ENCODE measurements at places on chromosomes 7 and 10.

DNA sequence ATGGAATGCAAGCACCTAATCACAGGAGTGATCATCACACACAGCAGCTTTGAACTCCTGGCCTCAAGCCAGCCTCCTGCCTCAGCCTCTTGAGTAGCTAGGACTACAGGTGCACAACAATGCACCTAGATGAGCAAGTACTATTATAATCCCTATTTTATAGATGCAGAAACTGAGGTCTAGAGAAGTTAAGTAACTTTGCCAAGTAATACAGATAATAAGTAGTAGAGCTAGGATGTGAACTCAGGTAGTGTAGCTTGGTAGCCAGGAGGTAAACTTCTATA is 33.7 kb downstream of the DNAJC12 start:
- no peak for DNase-seq

DNA sequence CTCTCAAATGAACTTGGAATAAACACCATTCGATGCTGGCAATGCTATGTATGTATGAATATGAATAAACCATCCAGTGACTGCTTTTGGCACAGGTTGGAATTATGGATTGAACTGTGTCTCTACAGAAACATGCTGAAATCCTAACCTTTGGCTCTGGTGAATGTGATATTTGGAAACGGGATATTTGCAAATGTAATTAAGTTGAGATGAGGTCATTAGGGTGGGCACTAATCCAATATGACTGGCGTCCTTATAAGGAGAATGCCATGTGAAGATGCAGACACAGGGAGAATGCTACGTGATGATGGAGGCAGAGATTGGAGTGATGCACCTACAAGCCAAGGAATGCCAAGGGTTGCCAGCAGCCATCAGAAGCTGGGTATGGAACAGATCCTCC is 3.4 kb upstream of the ACTR3B start:
- DNase-seq, result no peak

DNA sequence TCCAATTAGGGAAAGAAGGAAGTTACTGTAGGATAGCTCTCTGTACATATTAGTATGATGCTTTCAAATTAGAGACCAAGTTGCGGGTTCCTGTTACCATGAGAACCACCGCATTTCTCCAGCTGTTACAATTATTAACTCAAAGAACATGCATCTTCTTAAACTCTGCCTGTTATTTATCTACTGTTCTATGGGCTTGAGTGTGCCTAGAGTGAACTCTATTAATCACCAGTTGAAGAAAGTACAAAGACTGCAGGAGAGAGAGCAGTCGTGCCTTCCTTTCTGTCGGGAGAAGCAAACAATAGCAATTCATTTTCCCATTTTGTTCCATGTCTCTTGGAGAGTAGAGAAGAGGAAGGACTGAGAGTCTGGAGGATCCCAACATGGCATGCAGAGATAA is 1071.2 kb downstream of the TYW1 start:
- DNase-seq, result no peak

- no peak for DNase-seq
These were observed 147.9 kb downstream of the DNAH11 start for GRCh38 chr7:21690705-21691104.

GRCh38 chr7:87188930-87189329 is 30.6 kb downstream of the TMEM243 start:
- no peak for DNase-seq

- no peak for DNase-seq
These were observed 389.6 kb downstream of the GALNT17 start for GRCh38 chr7:71521506-71521905.

- no peak for DNase-seq
These were observed 5.5 kb upstream of the ELOVL3 start for GRCh38 chr10:102220612-102221011.

GRCh38 chr7:120567204-120567603 is 290.7 kb downstream of the TSPAN12 start:
- no peak for DNase-seq

- no peak for DNase-seq
These were observed 62.7 kb upstream of the CREB5 start for GRCh38 chr7:28349637-28350036.

- no peak for DNase-seq
These were observed 421.3 kb downstream of the GFRA1 start for GRCh38 chr10:115851695-115852094.

- DNase-seq, result no peak
These were observed 69.2 kb downstream of the SEMA3E start for GRCh38 chr7:83579740-83580139.

GRCh38 chr10:59808896-59809643 is 55.8 kb upstream of the MRLN start:
- DNase-seq, result no peak

DNA sequence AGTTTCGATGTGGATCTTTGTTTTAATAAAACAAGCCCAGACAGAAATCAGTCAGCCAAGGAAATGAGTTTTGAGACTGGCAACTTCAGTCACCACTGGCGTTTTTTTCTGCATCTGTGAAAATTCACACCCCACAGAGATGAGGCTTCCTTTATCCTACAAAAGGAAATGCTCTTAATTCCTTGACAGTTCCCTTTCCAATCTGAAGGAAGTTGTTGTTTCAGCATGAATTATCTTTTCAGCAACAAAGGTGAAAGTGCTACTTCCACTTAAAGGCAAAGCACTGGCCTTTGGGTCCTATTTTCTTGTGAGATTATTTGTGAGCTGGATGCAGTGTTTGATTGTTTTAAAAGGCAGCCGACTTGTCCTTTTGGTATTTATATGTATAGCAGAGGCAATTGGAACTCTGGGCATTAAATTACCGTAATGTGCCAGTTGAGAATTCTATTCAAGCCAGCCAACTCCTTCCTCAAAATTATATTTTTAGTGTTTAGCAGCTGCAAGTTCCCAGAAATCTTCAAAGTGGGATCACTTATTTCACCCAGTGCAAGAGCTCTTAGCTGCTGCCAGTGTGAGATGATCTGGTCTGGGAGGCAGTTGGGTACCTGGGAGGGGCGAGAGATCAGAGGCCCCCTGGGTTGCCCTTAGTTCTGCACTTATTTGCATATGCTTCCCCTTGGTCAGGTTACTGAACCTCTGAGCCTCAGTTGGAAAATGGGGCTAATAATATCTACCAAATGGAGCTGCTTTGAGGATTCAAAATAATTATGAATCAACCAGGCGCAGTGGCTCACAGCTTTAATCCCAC is 427.1 kb downstream of the GALNT17 start:
- DNase-seq, result no peak

- no peak for DNase-seq
These were observed 348.8 kb downstream of the SDK1 start for GRCh38 chr7:3649678-3650440.

DNA sequence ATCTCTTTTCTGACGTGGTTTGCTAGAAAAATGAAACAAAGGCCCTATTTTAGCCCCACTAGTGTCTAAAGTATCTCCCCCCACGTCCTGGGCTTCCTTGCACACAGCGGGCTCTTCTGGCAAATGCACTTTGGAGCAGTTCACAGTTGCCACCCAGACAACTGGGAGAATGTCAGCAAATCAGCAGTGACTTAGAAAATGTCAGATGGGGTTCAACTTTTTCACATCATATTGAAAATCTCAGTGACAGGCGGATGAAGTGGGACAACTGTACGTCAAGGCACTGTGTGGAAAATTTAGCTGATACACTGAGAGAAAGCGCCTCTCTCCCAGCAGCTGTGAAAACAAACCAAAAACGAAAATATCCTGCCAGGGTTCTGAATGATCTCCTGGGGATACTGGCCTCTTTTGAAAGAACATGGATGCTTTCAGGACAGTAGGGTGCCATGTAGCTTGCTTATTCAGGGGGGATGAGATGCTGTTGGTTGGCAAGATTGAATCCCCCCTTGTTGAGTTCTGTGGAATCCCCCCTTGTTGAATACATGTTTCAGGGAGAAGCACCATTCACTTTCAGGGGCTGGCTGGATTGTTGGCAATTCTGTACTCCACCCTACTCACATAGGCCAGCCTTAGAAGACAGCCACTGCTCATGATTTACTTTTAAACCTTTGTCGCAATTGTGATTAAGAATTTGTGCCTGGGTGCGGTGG is 372.8 kb upstream of the CELF2 start:
- DNase-seq, result no peak

DNA sequence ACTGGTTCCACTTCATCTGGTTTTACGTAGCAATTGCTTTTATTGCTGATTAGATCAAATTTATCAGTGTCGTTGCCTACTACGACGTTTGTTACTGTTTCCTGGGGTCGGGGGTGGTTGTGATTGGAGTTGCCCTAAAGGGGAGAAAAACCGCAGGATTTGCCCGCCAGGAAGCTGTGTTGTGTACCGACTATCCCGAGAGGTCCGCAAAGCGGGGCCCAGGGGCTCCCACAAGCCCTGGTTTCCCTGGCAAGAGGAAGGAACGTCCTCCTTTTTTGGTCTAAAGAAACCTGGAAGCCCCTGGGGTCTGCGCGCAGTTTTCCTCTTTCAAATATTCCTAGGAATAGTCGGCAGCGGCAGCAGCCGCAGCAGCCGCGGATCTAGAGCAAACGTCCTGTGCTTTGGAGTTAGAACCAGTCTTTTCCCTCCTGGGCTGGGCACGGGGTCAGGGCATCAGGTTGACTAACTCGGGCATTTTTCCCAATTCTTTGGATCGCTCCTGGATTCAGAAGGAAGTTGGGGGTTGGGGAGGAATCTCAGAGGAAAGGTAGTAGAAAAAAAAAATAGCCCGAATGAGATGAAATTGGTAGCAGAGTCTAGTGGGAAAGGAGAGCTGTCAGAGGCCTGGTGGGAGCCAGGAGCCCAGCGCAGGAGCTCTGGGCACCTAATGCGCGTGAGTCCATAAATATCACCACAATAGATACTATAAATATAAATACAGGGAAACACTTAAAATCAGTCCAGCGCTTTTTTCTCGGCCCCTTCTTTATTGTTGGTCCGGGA is 4.6 kb downstream of the VAX1 start:
- DNase-seq, result no peak

GRCh38 chr10:36717118-36717517 is 408.3 kb upstream of the ANKRD30A start:
- DNase-seq, result no peak

- peak; percentile 96 for DNase-seq
These were observed 38.5 kb downstream of the MTURN start for GRCh38 chr7:30173058-30173897.

DNA sequence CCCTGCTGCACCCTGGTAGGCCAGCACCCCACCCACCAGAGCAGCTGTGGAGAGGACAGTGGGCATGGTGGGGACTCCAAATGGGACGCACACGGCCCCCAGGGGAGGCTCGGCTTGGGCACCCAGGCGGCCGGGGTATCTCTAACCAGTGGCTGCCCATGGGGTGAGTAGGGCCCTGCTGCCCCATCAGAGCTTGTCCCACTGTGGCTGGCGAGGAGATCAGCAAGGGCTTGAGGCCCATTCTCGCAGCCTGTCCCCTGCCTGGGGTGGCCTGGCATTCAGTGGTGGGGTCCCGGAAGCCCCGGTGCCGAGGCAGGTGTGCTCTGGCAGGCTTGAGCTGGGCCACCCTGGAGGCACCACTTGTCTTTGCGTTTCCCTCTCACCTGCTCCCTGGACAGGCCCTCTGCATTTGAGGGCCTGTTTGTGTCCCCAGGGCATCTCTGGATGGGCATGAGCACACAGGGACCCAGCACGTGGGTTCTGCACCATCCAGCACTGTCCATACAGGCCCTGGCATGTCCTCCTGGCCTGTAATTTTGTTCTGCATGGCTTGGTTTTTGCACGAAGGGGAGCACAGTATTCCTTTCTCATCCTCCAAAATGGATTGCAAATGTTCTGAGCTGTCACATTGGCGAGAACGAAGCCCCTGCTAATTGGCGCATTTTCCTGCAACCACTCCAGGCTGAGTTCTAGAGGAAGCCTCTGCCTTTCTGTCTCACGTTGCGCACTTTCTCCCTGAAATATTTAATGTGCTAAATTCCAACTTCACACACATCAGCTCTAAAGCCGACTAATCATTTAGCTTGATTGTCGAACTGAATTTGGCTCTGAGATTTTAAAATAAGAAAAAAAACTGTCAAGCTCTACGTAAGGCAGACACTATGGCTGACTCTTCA is 27.2 kb downstream of the PWWP2B start:
- DNase-seq, result no peak

DNA sequence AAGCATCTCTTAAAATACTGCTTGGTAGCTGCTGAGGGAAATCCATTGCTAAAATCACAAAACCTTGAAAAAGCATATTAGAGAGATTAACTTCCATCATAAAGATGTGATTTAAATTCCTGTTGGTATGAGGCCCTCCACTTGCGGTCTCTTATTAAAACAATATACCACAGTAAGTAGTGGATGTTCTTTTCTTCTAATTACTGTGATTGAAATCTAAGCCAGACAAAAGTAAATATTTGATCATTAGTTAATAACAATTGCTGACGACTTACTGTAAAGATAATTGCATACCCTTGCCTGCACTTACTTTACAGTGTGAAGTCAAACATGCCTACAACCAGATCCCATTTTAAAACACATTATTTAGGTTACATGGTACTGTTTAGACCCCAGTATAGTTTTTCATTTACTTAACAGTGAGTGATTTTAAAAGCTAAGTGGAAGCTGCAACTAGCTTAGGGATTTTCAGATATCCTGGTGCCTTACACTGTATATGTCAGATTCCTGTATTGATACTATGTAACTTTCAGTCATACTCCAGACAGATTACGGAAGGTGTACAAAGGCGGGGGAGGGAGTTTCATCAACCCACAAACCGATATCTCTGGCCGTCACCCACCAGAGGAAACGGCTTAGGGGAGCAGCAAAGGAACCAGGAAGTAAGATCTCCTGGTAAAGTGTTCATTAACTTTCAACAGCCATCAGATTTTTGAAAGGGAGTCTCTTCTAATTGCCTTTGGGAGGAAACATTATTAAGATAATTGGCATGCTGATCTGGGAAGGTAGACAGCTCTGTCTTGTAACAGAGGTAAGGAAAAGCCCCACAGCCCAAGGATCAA is 986 bp downstream of the NRP1 start:
- DNase-seq, result no peak

GRCh38 chr10:80465839-80466590 is 11.9 kb downstream of the TSPAN14 start:
- DNase-seq, result no peak

GRCh38 chr10:103769176-103769575 is 86.2 kb downstream of the SH3PXD2A start:
- no peak for DNase-seq

DNA sequence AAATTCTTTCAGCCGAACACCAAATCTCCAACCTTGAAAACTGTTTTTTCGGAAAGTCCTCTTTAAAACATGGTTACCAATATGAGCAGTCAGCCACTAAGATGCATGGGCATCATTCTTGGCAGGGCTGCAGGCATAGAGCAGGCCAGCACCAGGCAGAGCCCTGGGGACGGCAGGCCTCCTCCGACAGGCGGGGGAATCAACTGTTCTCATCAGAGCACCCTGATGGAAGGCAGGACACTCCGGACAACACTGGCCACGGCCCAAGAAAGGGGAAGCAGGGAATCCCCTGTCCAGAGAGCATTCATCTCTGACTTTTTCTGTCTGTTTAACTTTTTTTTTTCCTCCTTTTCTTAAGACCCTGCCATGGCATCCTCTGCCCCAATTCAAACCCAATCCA is 1.4 kb upstream of the NOS3 start:
- no peak for DNase-seq

- peak; percentile 49 for DNase-seq
These were observed 2.8 kb downstream of the EEPD1 start for GRCh38 chr7:36155811-36156361.

- no peak for DNase-seq
These were observed 4.0 kb downstream of the BRAF start for GRCh38 chr7:140920745-140921144.

- DNase-seq, result no peak
These were observed 121.4 kb upstream of the RET start for GRCh38 chr10:42955493-42955889.

- DNase-seq, result no peak
These were observed 814.6 kb downstream of the LRMDA start for GRCh38 chr10:76245951-76246495.

GRCh38 chr7:151383638-151384351 is 26.0 kb downstream of the WDR86 start:
- DNase-seq, result no peak

GRCh38 chr10:112141292-112141691 is 42.3 kb downstream of the GPAM start:
- no peak for DNase-seq
